ENCODE measurements at places on chromosomes 16 and 17.

- DNase-seq: no peak
These were observed 60.3 kb downstream of the ZNF778 start for GRCh38 chr16:89277641-89278341.

GRCh38 chr16:66790130-66790733 lies 11.2 kb downstream of the TERB1 start:
- no peak for DNase-seq

- peak; percentile 76 for DNase-seq
These were observed 1.3 kb downstream of the HGS start for GRCh38 chr17:81685108-81685507.

DNA sequence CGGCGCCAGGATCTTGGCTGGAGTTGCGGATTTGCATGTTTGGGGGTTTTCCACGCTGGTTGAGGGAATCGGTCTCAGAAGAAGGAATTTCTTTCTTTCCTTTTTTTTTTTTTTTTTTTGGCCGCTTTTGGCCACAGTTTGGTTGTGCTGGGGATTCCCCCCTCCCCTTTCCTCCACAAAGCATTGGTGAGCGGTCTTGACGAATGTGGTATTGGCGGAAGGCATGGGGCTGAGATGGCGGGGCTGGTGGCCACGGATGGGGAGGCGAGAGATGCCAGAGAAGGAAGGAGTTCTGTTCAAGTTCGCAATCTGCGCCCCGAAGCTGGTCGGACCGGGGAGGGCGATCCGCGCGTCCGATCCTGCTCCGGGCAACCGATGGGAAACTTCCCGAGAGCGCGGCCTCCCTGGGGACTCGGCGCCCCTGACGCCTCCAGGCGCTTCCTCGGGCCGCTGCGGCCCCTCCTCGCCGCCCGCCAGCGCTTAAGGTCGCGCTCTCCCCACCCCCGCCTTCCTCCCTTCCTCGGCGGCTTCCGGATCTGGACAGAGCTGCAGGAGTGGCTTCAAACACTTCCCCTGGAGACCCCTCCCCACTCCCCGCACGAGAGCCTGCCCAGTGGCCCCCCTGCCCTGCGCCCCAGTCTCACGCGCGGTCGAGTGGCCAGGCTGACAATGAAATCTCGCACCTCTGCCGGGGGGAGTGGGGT lies 43.2 kb downstream of the RAI1 start:
- peak; percentile 49 for DNase-seq

All from stimulated activated CD8-positive, alpha-beta memory T cell treated with anti-CD3 and anti-CD28 coated beads, Interleukin-4, amount 100 ng/mL, for 48 hours (primary cell).